Hematopoietic multipotent progenitor cell treated with erythropoietin and hydrocortisone succinate and interleukin-3 and kit ligand, for 6 days (in vitro differentiated cells): ENCODE measurements at places on chromosomes 3 and 15.

DNA sequence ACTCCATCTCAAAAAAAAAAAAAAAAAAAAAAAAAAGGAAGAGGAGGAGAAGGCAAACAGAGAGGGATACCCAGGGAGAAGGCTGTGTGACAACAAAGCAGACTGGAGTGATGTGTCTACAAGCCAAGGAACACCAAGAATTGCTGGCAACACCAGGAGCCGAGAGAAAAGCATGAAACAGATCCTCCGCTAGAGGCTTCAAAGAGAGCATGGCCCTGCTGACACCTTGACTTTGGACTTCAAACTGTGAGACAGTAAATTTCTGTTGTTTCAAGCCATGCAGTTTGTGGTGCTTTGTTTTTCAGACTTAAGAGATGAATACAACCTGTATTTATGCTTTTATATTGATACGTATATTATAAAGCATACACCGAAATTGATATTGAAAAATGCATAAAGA is 74.3 kb upstream of the TRA2B start:
- no peak for DNase-seq

- no peak for DNase-seq
Observed at GRCh38 chr3:4309491-4310128, 6.4 kb downstream of the SETMAR start.

DNA sequence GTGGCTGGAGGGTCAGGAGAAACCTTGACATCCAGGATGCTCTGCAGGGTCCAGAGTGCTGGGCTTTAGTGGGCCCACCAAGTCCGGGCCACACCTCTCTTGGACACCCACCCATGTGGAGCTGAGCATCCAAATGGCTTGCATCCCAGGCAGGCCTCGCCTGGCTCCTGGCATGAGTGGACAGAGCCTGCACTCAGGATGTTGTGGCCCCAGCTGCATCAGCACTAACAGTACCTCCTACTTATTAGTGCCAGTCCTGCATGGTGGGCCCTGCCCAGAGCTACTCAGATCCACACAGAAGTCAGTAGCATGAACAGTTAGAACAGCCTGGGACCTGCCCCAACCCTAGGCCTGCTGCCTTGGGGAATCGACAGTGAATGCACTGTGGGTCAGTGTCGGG is 42.2 kb upstream of the MRPS22 start:
- no peak for DNase-seq

GRCh38 chr15:92468991-92469390 is 75.3 kb downstream of the ST8SIA2 start:
- DNase-seq = no peak

GRCh38 chr3:42556089-42556632 is 25.6 kb downstream of the SEC22C start:
- no peak for DNase-seq
